ENCODE measurements at places on chromosomes 12 and 14.

GRCh38 chr14:75279153-75279762 is 630 bp downstream of the FOS start:
- no peak for DNase-seq

DNA sequence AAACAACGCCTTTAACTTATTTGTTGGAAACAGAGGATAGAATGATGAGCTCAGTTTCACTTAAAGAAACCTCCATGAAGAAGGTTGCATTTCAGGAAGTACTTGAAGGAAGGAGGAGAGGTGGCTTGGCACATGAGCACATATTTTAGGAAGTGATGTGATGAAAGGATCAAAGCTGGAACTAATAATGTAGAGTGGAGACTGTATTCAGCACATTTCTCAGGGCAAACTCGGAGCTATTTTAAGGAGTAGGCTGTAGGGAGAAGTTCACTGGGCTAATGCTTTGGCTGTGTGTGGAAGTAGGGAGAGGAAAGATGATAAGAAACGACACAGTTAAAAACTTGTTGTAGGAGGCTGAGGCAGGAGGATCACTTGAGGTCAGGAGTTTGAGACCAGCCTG is 272.8 kb downstream of the AKAP6 start:
- no peak for DNase-seq

DNA sequence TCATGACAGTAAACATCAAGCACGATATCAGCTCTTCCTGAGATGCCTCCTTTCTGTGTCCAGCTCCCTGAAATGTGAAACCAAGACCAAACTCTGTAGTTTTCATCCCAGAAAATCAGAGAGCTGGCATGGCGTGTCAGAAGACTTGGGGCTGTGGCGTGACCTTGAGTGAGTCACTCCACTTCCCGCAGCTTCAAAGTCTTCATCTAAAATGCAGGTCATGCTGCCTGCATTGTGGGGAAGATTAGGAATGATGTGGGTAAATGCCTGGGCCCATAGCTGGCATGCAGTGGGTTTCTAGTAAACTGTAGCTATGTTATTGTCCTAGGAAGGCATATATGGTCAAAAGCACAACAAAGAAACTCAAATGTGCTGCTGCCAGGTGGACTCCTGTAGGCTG is 28.8 kb downstream of the OAS2 start:
- DNase-seq, result no peak

DNA sequence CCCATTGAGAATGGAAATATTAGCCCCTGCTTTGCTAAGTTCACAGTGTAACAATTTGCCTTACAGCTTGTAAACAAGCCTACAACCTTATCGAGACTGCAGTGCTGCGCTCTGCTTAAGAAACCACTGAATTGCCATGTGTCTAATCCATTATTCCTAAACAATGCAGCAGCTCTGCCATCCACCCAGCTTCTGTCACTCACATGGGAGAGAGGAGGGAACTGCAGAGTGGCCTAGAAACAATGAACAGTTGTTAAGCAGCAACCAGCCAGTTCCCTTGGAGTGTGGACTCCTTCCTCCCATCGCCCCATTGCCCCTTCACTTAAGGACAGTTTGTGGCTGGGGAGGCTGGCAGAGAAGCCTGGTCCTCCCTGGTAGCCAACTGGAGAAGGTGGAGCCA is 42.9 kb downstream of the TESPA1 start:
- no peak for DNase-seq
